ENCODE measurements at places on chromosomes 4 and X. TPM values are rescaled to one million over a fixed set of nuclear protein-coding genes. Genes with fewer than 3 reads are reported as not detected.

DNA sequence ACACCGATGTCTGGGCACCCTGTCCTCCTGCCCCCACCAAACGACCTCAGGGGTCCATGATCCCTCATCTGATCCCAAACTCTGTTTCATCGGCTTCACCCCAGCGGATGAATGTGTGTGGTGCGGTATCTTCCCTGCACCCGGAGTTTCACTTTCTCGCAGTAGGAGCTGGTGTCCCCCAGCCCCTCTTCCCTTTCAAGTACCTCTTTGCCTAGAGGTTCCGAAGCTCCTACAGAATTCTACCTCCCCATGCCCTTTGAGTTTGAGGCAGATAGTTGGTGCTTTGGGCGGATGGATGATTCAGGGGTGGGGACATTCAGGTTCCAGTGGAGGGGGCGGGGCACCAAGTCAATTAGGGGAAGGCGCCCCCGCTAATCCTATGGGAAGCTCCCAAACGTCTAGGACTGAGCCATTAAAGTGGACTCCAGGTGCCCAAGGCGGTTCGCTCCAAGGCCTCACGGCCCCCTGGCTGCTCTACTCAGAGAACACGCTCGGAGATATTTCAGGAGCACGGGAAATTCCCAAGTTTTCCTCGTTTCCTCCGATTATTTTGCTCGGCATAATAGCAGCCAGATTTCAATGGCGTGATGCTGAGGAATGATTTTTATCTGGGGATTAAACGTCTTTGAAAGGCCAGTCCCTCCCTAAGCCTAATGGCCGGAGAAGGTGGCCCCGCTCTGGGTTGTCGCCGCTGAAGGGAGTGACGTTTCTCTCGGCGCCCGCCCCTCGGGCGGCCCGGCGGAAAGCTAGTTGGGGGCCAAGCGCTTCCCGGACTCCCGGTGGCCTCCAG, 1.3 kb downstream of the MSX1 start:
- DNase-seq, result no peak
- H3K4me3 ChIP-seq, result peak overlapping the region; percentile 25
- H3K4me1 ChIP-seq, result no peaks in the 10 kb centered on the region

Gene SMARCA1
- 0.31 TPM for total RNA-seq

GRCh38 chr4:169233691-169234090, 37.1 kb downstream of the SH3RF1 start:
- DNase-seq, result no peak
- no peak overlapping the region for H3K27ac ChIP-seq
- H3K36me3 ChIP-seq, result no peaks in the 10 kb centered on the region
- H3K27me3 ChIP-seq, result no peaks in the 10 kb centered on the region

GRCh38 chr4:165293927-165294649, 33.4 kb upstream of the MSMO1 start:
- H3K27ac ChIP-seq, result peak overlapping the region; percentile 70
- no peaks in the 10 kb centered on the region for H3K27me3 ChIP-seq
- H3K4me3 ChIP-seq, result 0 out of 2 replicates have a peak overlapping the region, but pooled peaks have one; percentile 11
- DNase-seq, result no peak
- H3K4me1 ChIP-seq, result peaks cover 12% of the 10 kb centered on the region

Gene ADGRG2
- not detected for total RNA-seq

GRCh38 chr4:84718699-84719098, 135.8 kb downstream of the CDS1 start:
- H3K4me1 ChIP-seq, result no peaks in the 10 kb centered on the region
- no peak overlapping the region for H3K4me3 ChIP-seq
- DNase-seq, result no peak

- no peaks in the 10 kb centered on the region for H3K36me3 ChIP-seq
- H3K27ac ChIP-seq, result no peak overlapping the region
- no peak overlapping the region for H3K4me3 ChIP-seq
Measured at GRCh38 chrX:70754169-70754848, 154.2 kb downstream of the TEX11 start.

GRCh38 chr4:168167714-168168284, 75.5 kb downstream of the ANXA10 start:
- H3K27me3 ChIP-seq, result no peaks in the 10 kb centered on the region
- H3K4me3 ChIP-seq, result no peak overlapping the region
- no peak for DNase-seq
- H3K36me3 ChIP-seq, result no peaks in the 10 kb centered on the region

Gene UXT
- total RNA-seq, result 147 TPM

Gene CHRDL1
- 0.44 TPM for total RNA-seq

GRCh38 chrX:66162331-66162822, 1.7 kb upstream of the HEPH start:
- H3K4me3 ChIP-seq, result no peak overlapping the region
- H3K4me1 ChIP-seq, result no peaks in the 10 kb centered on the region
- DNase-seq, result peak; percentile 7
- no peak overlapping the region for H3K27ac ChIP-seq
- H3K27me3 ChIP-seq, result no peaks in the 10 kb centered on the region
- no peaks in the 10 kb centered on the region for H3K36me3 ChIP-seq

Gene PITX2
- not detected for total RNA-seq

GRCh38 chrX:25076941-25077500, 61.3 kb upstream of the ARX start:
- no peaks in the 10 kb centered on the region for H3K4me1 ChIP-seq
- H3K27ac ChIP-seq, result no peak overlapping the region

DNA sequence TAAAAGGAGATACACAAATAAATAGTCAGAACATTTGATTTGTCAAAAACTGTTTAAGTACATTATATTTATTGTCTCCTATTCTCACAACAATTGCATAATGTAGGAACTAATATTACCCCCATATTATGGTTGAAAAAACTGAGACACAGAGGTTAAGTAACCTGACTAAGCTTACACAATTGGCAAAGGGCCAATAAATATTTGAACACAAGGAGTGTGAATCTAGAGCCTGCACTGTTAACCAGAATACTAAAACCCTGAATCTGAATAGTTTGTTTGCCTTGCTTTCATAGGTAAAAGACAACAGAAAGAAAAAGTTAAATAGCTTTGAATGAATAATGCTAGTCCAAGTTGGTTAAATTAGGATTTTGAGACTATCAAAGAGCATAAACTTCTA, 55.2 kb downstream of the IL13RA2 start:
- DNase-seq, result no peak
- H3K4me3 ChIP-seq, result no peak overlapping the region
- no peak overlapping the region for H3K27ac ChIP-seq

DNA sequence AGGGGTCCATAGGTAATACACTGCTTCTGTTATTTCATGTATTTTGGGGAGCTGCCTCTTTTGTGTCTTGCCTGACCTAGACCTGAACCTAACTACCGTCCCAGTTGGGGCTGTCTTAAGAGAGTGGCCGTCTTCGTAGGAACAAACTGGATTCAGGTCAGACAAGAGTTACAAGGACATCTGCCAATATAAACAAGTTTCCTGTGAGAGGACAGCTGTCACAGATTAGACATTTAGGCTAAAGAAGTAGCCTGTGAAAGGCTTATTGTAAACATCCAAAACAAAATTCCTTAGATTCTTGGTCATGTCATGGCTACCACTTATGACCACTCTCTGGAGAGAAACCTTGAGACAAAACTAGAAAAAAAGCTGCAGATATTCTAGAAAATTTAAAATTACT, 797.6 kb upstream of the AADAT start:
- H3K4me1 ChIP-seq, result no peaks in the 10 kb centered on the region
- no peak overlapping the region for H3K4me3 ChIP-seq
- no peak for DNase-seq
- H3K27ac ChIP-seq, result no peak overlapping the region

Gene SLC7A11
- total RNA-seq, result 3.6 TPM

DNA sequence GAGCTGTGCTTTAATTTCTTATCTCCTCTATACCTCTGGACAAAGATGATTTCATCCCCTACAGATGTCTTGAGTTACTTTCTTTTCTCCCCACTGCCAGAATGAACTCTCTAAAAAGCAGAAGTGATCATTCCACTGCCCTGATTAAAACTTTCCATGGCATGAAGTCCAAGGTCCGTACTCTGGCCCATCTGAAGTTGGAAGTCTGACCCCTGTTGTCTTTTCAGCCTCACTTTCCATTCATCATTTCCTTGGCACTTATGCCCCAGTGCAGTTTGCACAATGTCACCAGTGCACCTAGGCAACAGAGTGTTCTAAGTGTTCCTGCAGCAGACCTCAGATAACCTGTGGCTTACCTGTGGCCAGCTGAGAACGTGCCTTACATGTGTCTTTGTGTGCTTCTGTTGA, 242.4 kb downstream of the FRAS1 start:
- peak; percentile 23 for DNase-seq
- H3K4me1 ChIP-seq, result peaks cover 8% of the 10 kb centered on the region
- no peaks in the 10 kb centered on the region for H3K36me3 ChIP-seq

GRCh38 chr4:107155366-107155765, 119.3 kb upstream of the DKK2 start:
- H3K4me3 ChIP-seq, result no peak overlapping the region
- DNase-seq, result no peak
- H3K27ac ChIP-seq, result no peak overlapping the region
- no peaks in the 10 kb centered on the region for H3K4me1 ChIP-seq

Data from GM12878 (cell line).